Choroid plexus epithelial cell (primary cell): ENCODE measurements at places on chromosomes 5 and 9.

GRCh38 chr5:34412736-34413135 is 243.4 kb upstream of the RAI14 start:
- peak; percentile 67 for DNase-seq

- peak; percentile 69 for DNase-seq
Measured at GRCh38 chr5:168592014-168592368, 12.8 kb upstream of the PANK3 start.

- peak; percentile 66 for DNase-seq
Measured at GRCh38 chr5:130066644-130067043, 162.4 kb downstream of the CHSY3 start.

GRCh38 chr5:61689153-61689846 is 357.2 kb downstream of the ZSWIM6 start:
- no peak for DNase-seq

DNA sequence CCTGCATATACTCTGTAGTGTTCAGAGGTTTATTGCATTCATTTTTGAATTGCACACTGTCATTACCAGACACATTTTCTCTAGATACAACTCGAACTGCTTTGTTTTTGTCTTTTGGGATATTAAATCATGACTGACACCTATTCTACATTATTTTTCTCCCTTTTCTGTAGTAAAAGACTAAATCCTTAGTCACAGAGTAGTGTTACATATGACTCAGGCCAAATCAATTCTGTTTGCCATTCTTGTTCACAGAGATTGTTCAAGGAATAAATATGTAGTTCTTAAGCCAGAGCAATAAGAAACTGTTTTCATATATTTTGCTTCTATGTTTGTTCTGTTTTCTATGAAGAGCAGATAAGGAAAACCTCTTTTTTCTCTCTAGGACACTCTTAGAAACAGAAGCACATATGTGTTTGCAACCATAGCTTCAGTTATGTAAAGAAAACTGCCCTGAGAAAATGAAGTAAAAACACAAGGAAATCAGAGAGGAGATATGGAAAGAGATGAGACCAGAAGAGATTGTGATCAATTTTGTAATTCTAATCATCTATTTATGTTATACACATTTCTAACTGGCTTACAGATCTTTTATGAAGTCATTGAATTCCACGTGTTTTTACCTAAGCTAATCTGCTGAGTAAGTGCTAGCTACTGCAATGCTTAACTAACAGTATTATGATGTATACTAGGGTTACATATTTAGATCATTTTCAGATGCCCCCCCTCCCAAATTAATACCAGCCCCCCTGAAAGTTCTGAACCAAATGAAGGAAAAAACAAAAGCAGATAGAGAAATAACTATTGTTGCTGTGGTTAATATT is 1995.6 kb upstream of the CDH6 start:
- peak; percentile 7 for DNase-seq
